ENCODE measurements at places on chromosomes 7 and 10. TPM values are rescaled to one million over a fixed set of nuclear protein-coding genes. Genes with fewer than 3 reads are reported as not detected.

DNA sequence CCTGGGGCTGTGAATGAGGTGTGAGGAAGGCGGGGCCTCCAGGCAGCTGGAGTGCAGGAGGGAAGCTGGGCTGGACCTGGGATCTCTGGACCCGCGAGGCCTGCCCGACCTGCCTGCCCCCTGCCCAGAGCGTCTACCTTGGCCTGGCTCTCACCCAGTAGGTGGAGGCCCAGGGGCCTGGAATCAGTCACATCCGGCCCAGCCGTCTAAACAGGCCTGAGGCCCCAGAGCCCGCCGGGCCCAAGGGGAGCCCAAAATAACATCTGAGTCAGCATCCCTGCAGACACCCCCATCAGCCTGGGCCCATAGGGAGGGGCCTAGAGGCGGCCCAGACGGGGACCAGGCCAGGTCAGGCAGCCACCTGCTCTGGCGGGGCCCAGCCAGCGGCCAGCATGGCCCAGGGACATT, 15.1 kb upstream of the ELN start:
- no peak for DNase-seq

- no peak for DNase-seq
Observed at GRCh38 chr7:77464589-77464988, 48.4 kb upstream of the GSAP start.

SPDYE11 gene
- not detected for total RNA-seq

- DNase-seq, result no peak
Observed at GRCh38 chr10:74883428-74883827, 57.0 kb downstream of the KAT6B start.

PAPOLB gene
- 0.05 TPM for total RNA-seq

SP8 gene
- total RNA-seq, result not detected

- DNase-seq, result no peak
Observed at GRCh38 chr10:8044908-8045725, 9.4 kb upstream of the GATA3 start.

DNA sequence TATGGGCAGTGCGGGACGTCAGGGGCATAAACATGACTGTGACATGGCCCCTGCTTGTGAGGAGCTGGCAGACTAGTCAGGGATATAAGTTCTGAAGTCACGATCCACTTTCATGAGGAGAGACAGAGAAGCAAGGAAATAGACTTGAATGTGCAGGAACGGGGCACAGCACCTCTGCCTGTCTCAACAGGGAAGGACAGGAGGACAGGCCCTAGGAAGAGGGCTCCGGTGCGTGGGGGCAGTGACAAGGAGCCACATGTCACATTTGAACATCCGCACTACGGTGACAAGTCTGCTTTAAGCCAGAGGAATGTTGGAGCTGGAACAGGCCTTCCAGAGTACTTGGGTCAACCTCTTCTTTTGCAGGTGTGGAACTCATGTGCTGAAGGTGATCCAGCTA, 19.8 kb upstream of the SAR1A start:
- no peak for DNase-seq

GRCh38 chr10:94092848-94093247, 99.1 kb downstream of the PLCE1 start:
- no peak for DNase-seq

GRCh38 chr7:137642472-137642871, 204.3 kb downstream of the DGKI start:
- no peak for DNase-seq

CRHR2 gene
- 0.24 TPM for total RNA-seq
